ENCODE measurements at places on chromosomes 13 and 19. TPM values are rescaled to one million over a fixed set of nuclear protein-coding genes. Genes with fewer than 3 reads are reported as not detected.
A peak's percentile ranks its signal among the peaks of the same experiment; 100 is the strongest.

C1QTNF9 gene
- total RNA-seq, result 0.64 TPM

ZNF225 gene
- 4.6 TPM for total RNA-seq

CPT1C gene
- 2.8 TPM for total RNA-seq

GRCh38 chr19:13172346-13173138 is 22.3 kb downstream of the IER2 start:
- DNase-seq, result peak; percentile 79

DNA sequence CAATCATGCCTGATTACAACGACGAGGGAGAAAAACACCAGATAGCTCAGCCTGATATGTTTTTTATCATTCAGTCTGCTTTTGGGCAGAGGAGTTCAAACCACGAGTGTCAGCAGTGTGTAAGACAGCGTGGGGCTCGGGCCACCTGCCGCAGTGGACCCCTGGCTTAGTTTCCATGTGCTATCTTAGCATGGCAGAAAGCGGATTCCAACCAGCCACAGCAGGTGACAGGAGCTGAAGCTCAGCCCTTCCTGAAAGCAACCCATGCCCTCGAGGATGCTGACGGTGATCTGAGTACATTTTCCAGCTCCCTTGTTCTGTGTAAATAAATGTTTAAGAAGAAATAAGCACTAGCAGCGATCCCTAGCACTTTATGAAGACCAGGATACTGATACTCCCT is 32.2 kb upstream of the MBNL2 start:
- no peak for DNase-seq

DNA sequence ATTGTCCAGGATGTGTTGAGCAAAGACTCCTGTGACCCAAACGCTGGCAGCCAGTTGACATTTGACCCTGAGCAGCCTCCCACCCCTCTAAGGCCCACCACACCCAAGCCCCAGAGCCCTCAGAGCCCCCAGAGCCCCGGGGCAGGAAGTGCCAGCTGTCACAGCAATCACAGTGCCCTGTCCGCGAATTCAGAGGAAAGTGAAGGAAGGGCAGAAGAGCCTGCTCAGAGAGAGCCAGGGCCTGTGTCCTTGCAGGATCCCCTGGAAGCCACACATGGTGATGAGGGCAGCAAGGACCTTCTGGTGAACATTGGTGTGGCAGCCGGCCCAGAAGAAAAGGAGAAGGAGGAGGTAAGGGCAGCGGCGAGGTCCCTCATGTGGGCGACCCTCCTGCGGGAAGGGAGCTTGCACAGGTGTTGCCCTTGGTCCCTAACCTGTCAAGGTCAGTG is 63.7 kb downstream of the SPATA13 start:
- DNase-seq, result no peak

DNA sequence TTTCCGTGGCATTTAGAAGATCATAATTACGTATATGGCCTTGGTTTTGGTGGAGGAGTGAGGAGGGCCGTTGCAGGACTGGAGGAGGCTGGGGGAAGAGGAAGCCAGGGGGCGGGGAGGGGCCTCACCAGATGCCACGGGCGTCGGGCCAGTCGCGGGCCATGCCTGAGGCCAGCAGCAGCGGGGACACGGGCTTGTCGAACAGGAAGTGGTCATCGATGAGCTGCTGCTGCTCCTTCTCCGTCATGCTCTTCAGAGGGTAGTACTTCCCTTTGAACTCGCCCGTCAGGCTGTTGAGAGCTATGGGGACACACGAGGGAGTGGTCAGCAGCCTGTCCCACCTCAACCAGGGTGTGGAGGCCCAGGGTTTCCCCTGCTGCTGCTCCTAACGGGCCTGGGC is 11.1 kb downstream of the CKM start:
- no peak for DNase-seq

ZNF585A gene
- total RNA-seq, result 15.1 TPM

- DNase-seq, result no peak
Observed at GRCh38 chr13:48624858-48625257, 28.9 kb upstream of the CYSLTR2 start.

DNA sequence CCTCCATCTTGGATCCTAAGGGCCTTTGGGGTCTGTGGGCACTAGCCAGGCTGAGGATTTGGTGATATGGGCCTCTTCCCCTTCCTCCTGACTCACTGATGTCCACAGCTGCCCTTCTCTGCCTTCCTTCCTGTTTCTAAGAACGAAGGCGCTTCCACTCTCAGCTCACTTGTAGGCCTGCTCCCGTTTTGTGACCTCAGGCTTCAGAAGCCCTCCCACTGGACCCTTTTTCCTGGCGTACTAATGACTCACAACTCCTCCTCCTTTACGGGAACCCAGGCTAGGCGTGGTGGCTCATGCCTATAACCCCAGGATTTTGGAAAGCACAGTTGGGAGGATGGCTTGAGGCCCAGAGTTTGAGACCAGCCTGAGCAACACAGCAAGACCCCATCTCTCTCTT is 55.6 kb downstream of the TMED1 start:
- DNase-seq, result no peak

GRCh38 chr19:47560999-47561398 is 11.9 kb downstream of the ZNF541 start:
- DNase-seq, result no peak

RPL21 gene
- 1,466 TPM for total RNA-seq

BABAM1 gene
- total RNA-seq, result 48.5 TPM

CHST8 gene
- total RNA-seq, result 14.1 TPM

DNA sequence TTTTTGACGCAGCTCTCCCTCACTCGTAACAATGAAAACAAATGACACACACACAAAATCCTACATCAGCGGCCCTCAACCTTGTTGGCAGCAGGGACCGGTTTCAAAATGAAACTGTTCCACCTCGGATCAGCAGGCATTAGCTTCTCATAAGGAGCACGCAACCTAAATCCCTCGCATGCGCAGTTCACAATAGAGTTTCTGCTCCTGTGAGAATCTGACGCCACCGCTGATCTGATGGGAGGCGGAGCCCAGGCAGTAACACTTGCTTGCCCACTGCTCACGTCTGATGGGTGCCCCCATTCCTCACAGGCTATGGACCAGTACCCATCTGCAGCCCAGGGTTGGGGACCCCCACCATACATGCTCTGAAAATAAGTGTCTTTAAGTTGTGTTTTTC is 43.4 kb downstream of the DHRS12 start:
- DNase-seq, result no peak

FFAR1 gene
- not detected for total RNA-seq

GRCh38 chr19:47267350-47267759 is 7.3 kb upstream of the INAFM1 start:
- no peak for DNase-seq

ACP7 gene
- total RNA-seq, result not detected

TRIM13 gene
- total RNA-seq, result 22.9 TPM

- DNase-seq, result no peak
Observed at GRCh38 chr19:46748325-46749109, 2.3 kb upstream of the STRN4 start.

FFAR2 gene
- not detected for total RNA-seq

- DNase-seq, result no peak
Observed at GRCh38 chr19:13856497-13856896, 20.4 kb upstream of the NANOS3 start.

CILP2 gene
- total RNA-seq, result 0.16 TPM

GRCh38 chr19:39939556-39939955 is 5.1 kb upstream of the FCGBP start:
- DNase-seq, result no peak

- no peak for DNase-seq
Observed at GRCh38 chr19:6740589-6741343, 1.3 kb downstream of the TRIP10 start.

DNA sequence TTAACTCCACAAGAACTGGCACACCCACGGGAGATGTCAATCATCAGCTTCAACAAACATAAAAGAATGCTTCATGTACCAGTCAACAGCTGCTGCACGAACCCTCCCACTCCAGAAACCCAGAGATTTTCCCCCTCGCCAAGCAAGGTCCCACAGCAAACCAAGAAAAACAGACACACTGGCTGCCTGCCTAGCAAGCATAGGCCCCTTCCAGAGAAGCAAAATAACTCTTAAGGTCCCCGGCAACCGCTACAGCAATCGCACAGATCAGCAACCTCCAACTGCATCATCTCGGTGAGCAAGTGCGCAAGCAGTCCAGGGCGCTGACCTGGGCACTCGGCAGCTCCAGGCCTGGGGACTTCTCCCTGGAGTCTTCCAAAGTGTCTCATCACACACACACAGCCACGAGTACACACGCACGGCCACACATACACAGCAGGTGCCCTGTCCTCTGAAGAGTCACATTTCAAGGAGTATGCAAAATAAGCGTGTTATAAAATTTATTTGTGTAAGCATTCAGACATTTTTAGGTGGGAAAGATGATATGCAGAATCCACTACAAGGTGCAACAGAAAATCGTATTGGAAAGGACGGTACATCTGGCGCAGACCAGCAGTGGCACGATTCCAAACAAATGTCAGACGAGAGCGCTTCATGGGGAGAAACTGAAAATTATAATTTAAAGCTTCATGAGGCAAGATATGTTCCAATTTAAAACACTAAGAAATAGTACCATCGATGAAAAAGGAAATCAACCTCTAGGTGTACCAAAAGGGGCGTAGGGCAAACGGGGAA is 125.0 kb downstream of the STK24 start:
- no peak for DNase-seq

DNA sequence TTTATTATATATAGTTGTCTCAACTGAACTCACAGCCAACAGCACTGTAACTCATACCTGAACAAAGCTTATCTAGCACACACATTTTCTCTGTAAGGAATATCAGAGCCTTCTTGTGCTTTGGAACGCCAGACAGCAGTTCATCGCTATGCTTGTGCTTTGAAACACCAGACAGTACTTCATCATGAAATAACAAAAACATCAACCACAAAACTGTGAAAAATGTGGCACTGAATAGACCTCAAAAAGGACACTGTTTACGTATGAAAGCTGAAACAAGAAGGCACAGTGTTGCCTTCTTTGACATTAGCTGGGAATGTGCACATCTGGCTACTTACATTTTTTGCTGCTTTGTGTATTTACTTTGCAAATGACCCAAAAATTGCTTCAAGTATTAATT is 160.2 kb downstream of the PDS5B start:
- DNase-seq, result no peak

DNA sequence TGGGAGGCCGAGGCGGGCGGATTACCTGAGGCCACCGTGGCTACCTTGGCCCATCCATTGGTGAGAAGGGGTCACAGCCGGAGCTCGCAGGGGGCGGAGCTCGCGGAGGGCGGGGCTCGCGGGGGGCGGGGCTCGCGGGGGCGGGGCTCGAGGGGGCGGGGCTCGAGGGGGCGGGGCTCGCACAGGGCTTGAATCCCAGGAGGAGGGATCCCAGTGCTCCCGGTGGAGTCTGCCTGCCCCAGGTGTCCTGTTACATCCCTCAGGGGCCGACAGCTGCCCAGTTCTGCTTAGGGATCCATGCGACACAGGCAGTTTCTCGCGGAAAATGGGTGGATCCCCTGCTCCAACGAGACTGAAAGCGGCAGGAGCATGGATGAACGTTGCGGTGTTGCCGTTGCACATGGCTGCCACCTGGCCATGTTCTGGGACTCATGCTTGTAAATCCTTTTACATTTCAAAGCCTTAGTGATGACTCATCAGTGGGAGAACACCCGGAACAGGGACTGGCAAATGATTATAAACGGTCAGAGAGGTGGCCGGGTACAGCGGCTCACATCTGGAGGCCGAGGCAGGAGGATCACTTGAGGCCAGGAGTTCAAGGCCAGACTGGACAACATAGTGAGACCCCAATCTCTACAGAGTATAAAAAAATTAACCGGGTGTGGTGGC is 25.1 kb downstream of the TMPRSS9 start:
- peak; percentile 66 for DNase-seq

DNA sequence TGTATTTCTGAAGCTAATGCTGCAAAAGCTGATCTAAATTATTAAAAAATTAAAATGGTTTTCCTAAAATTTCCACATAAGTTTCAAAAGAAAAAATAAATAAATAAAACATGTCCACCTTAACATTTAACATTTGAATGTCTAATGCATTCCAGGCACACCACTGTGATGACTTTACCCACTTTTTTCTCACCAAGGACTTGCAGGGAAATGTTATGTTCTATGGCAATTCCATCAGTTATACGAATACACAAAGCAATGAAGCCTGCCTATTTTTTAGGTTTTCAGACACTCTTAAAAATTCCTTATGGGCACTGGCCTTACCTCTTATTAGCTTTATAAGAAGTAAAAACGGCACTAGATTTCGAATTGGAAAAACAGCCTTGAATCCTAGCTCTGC is 10.2 kb downstream of the TSC22D1 start:
- DNase-seq, result no peak

- DNase-seq, result peak; percentile 46
Observed at GRCh38 chr19:17841810-17842662, 5.7 kb downstream of the JAK3 start.

DNA sequence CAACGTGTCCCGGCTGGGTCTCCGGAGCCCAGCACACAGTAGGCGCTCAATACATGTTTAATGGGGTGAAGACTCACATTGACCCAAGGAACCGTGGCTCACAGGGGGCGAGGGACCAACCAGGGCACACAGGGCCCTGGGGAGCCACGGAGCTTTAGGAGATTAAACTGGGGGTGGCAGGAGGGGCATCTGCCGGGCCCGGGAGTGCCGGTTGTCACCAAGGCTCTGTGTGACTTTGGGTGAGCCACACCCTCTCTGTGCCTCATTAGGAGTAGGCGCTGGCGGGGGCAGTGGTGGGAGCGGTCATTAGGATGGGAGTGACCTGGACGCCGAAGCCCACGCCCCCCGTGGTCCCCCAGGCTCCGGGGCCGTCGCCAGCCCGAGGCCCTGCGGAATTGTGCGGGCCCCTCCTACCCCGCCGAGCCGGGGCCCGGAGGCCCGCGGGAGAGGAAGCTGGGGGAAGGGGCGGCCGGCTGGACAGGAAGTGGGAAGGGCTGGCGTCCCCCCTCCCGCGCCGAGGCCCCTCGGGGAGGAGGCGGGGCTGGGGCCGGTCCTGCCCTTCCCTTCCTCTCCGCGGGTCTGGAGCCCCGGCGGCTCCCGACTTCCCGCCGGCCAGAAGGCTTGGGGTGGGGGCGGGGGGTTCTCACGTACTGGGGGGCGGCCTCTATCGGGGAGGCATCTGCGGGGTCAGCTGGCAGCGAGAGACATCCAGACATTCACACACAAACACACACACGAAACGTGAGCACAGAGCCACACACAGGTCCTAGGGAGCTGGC is 1.8 kb upstream of the SSBP4 start:
- DNase-seq, result no peak

DNA sequence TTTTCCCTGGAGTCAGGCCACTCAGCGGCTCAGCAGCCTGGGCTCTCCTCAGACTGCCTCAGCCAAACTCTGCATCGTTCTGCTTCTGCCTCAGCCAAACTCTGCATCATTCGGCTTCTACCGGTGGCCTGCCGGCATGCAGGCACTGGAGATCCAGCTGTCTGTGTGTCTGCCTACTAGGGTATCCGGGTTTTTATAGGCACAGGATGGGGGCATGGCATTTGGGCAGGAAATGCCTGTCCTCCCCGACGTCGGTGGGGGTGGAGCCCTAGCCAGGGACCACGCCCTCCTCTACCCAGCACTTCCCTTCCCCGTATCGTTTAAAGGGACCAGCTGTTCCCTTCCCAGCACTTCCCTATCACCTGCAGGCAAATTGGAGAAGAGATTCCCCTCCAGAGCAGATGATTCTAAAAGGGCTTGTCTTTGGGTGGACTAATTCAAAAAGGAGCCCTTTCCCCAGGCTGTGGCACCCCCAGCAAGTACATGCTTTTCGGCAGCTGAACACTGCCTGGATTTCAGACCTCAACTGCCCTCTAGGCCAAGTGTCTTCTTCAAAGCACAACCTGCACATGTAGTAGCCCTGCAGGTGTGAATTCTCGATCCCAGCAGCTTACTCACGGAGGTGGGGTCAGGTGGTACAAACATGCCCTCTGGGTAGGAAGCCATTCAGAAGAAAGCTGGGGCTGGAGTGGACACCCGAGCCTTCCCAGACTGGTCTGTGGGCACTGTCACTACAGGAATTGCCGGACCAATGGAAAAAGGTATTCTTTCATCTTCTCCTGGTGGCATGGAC is 25.4 kb upstream of the GPR12 start:
- no peak for DNase-seq
